ENCODE measurements at places on chromosomes 16 and 17.
A peak's percentile ranks its signal among the peaks of the same experiment; 100 is the strongest.

DNA sequence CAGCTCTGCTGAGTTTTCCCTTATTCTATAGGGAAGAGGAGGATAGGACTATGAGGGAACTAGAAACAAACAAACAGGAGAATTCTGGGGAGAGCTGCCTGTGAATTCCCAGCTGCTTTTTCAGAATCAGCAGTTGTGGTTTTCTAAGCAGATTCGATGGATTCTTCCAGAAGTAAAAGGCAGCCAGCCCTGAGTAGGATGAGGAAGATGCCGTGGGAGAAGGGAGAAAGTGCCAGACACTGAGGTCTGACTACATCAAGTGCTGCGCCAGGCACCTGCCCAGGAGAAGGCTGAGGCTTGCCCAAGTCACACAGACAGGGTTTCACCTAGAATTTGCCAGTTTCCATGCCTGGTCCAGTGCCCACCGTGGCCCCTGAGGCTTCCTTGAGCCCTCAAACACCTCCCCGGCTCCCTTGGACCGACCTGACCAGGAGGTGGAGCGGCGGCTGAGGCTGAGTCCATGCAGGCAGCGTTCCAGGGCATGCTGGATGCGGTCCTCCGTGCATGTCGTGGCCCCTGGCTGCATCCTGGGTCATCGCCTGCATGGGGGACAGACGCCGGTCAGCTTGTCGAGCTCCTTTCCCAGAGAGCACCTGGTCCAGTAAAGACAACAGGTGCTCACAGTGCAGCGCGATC lies 43.6 kb upstream of the PIK3R6 start:
- DNase-seq, result no peak

GRCh38 chr16:25106567-25107465 lies 4.7 kb upstream of the LCMT1 start:
- peak; percentile 65 for DNase-seq

DNA sequence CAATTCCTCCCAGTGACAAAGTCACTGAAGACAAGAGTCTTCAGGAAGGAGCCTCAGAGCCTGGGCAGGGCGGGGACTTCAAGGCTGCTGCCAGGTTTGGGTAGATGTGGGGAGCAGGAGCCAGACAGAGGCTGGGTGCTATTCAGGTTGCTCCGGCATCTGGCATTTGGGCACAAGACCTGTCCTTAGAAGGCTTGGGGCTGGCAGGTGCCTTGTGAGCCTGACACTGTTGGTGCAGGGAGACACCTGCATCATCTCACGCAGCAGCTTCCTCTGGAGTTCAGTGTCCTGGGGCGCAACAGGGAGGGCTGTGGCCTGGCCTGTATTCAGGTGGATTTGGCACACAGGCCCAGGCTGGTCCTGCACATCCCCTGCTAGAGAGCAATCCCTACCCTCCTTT lies 65.0 kb downstream of the MPRIP start:
- no peak for DNase-seq

- peak; percentile 49 for DNase-seq
These were observed 39.0 kb upstream of the EMP2 start for GRCh38 chr16:10619271-10619849.

DNA sequence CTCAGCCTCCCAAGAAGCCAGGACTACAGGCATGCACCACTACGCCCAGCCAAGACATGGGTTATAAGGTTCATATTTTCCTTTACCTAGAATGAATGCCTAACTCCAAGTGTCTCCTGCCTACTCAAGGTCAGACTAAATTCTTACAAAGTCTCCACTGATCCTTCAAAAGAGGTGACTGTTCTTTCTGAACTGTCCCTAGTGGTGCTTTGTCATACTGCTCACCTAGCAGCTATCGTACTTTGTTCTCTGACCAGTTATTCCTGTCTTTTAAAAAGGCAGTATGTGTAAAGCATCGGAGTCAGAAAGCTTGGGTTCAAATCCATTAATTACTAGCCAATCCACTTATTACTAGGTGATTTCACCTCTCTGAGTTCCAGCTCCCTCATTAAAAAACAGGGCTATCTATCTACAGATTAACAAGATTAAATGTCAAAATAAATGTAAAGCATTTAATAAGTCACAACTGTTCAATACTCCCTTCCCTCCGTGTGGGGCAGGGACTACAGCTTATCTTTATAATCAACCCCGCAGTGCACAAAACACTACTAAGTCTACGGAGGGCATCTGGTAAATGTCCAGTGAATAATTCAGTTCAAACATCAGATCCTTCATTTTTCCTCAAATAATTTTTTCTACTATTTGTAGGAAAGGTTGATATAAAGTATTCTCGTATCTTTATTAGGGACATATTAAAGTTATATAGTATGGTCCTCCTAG lies 20.0 kb upstream of the ITGA2B start:
- DNase-seq, result no peak

DNA sequence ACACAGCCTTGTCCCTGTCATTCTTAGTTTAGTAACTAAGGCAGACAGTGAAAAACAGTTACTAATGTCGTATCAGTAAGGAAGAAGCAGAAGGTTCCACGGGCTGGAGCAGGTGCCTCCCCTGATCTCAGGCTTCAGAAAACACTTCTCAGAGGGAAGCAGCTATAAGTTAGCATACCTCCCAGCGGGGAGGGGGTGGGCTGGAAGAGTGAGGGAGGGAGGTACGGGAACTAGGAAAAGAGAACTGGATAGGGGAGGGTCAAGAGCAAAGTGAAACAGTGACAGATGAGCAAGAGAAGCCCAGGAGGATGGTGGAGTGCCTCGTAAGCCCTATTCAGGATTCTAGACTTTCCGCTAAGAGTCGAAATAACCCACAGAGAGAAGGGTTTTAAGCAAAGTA lies 186.3 kb upstream of the XYLT1 start:
- DNase-seq, result no peak

DNA sequence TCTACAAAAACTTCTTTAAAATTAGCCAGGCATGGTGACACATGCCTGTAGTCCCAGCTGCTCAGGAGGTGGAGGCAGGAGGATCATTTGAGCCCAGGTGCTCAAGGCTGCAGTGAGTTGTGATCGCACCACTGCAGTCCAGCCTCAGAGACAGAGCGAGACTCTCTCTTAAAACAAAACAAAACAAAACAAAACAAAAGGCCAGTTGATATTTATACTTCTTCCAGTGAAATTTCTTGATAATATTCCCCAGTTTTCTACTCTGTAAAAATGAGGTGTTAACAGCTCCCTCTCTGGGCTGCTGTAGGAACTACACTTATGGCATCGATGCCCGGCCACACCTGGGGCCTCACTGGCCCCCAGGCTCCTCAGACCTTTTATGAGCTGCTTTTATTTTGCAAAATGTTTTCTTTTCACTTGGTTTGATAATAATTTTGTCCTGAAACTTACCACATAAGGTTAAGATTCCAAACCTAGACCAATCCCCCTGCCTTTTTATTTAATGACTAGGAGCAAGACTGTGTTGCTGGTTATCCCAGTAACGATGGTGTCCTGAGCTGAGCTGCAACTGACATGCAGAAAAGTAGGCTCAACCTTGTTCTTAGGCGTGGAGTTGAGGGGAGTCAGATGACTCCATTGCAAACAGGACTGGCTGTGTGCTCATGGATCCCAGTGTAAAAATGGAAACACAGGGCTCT lies 17.6 kb downstream of the MAPK8IP3 start:
- DNase-seq, result no peak

- no peak for DNase-seq
These were observed 210.9 kb downstream of the ZFHX3 start for GRCh38 chr16:72836985-72837384.

DNA sequence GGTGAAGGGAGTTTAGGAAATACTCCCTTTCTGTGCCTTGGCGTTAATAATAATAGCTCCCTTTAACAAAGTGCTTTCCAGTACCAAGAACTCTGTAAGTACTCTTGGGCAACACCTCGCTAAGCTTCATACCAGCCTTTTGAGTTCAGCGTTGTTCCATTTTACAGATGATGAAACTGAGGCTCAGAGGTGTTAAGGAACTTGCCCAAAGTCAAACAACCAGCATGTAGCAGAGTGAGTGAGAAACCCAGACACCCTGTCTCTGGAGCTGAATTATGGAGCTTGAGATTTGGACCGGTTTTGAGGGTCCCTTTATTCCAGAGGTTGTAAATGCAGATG lies 607 bp downstream of the KATNIP start:
- DNase-seq, result no peak

DNA sequence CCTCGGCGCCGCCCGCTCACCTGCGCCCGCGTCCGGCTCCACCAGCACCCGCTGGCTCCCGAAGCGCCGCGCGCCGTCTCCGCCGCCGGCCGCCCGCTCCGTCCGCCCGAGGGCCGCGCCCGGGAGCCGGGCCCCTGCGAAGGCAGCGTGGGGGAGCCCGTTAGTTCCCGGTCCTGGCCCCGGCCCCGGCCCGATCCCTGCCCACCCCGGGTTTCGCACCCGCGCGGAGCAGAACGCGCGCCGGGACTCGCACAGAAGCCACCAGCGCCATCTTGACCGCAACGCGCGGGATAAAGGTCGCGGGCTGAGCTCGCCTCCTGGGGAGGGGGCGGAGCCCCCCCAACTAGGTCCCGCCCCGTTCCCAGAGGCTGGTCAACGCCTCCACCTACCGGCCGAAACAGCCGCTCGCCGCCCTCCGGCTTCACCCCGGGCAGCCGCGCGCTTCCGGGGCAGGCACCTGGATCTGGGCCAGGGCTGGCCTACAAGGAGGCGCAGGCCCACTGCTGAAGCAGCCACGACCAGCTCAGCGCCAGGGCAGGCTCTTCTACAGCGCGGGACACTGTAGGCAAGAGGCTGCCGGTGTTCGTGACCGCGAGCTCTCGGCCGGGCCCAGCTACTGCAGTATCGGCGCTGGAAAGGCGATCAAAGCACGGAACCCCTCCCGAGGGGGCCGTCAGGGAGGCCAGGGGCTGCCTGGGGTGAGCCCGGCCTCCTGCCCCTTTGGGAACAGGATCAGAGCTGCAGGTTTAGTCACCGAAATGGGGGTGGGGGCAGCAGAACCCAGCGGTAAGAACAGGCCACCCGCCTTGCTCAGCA lies at the start of gene ECI1:
Gene ECI1, minus strand, starts transcription at position 292 of the 816 bp plus-strand sequence. Its CDS starts 21 bp downstream, at position 271.
- DNase-seq, result peak; percentile 86

- no peak for DNase-seq
These were observed 19.9 kb upstream of the CALB2 start for GRCh38 chr16:71338632-71339031.

DNA sequence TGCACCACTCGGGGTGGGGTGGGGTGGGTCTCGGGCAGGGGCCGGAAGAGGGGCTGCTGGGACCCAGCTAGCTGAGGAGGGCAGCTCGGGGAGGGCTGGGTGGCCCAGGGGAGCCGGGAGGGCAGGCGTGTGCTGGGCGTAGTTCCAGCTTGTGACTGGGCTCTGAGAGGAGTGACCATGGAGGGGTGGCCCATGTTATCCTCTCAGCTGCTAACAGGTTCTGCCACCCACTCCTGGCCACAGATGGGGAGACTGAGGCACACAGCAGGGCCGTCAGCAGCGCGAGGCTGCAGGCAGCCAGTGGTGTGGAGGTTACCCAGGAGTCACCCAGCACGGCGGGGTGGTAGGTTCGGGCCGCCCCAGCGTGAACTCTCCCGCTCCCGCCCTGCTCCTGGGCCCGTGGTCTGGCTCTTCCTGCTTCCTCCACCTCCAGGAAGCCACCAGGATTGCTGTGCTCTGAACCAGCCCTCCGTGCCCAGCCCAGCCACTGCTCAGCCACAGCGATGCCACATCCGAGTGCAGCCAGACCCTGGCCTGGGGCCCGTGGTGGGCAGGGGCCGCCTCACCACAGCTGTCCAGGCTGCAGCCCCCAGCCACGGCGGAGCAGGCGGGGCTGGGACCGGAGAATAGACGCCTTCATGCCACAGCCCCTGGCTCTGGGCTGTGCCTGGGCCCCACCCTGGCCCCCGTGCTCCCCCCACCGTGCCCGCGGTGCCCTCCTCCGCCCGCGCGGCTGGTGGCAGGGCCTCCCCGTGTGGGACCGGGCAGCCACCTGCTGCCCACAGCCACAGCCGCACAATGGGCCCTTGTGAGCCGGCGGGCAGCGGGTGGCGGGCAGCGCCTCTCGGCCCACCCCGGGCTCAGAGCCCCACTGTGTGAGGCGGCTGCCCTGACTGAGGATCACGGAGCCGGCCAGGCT lies 26.3 kb upstream of the SSTR5 start:
- no peak for DNase-seq

GRCh38 chr17:4007346-4008081 lies 43.3 kb upstream of the ATP2A3 start:
- DNase-seq, result no peak

DNA sequence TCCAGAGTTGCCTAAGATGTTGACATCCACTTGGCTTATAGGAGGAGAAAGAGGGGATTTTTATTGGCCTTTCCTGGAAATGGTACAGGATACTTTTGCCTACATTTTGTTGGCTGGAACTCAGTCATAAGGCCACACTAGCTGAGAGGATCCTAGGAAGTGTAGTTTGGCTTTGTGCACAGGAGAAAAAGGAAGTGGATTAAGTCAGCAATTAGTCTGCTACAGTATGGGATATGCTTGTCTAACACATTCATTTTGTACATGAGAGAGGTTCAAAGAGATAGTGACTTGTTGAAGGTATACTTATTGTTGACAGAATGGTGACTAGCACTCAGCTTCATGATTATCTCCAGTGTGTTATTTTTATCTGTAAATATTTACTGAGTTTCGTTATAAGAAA lies 10.3 kb downstream of the UTP18 start:
- no peak for DNase-seq

- DNase-seq, result peak; percentile 75
These were observed at the start of gene DHODH for GRCh38 chr16:72008424-72009216. Gene DHODH (plus strand): TSS chr16:72008744. CDS start chr16:72008765, 21 bp downstream.

GRCh38 chr17:80694992-80695912 lies 150.6 kb downstream of the RPTOR start:
- DNase-seq, result peak; percentile 50

DNA sequence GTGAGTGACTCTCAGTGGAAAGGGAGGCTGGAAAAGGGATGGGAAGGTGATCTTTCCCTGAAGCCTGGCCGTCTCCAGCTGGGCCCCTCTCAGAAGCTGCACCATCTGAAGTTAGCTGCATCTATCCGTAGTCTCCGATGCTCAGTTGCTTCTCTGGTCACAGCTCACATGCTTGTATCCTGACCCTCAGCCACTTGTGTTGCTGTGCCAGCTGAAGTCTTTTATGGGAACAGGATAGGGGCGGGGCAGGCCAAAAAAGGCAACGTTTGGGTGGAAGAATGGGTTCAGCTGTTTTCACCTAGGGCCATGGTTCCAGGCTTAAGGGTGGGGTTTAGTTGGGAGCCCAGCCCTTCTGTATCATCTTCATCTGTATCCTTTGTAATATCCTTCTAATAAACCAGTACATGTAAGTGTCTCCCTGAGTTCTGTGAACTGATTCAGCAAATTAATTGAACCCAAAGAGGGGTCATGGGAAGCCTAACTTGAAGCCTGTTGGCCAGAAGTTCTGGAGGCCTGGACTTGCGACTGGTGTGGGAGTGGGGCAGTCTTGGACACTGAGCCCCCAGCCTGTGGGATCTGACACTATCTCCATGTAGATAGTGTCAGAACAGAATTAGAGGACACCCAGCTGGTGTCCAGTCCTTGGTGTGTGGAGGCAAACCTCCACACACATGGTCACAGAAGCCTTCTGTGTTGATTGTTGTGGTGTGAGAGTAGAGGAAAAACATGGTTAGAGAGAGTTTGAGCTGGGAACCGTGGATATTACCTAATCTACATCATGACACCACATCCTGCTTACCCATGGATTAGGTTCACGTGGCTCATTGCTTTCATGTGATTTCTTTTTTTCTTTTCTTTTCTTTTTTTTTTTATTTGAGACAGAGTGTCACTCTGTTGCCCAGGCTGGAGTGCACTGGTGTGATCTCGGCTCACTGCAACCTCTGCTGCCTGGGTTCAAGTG lies 49.3 kb upstream of the FBXO47 start:
- no peak for DNase-seq

- no peak for DNase-seq
These were observed 270.2 kb downstream of the GRIN2A start for GRCh38 chr16:9911989-9912388.
